ENCODE measurements at places on chromosomes 13 and 19.

DNA sequence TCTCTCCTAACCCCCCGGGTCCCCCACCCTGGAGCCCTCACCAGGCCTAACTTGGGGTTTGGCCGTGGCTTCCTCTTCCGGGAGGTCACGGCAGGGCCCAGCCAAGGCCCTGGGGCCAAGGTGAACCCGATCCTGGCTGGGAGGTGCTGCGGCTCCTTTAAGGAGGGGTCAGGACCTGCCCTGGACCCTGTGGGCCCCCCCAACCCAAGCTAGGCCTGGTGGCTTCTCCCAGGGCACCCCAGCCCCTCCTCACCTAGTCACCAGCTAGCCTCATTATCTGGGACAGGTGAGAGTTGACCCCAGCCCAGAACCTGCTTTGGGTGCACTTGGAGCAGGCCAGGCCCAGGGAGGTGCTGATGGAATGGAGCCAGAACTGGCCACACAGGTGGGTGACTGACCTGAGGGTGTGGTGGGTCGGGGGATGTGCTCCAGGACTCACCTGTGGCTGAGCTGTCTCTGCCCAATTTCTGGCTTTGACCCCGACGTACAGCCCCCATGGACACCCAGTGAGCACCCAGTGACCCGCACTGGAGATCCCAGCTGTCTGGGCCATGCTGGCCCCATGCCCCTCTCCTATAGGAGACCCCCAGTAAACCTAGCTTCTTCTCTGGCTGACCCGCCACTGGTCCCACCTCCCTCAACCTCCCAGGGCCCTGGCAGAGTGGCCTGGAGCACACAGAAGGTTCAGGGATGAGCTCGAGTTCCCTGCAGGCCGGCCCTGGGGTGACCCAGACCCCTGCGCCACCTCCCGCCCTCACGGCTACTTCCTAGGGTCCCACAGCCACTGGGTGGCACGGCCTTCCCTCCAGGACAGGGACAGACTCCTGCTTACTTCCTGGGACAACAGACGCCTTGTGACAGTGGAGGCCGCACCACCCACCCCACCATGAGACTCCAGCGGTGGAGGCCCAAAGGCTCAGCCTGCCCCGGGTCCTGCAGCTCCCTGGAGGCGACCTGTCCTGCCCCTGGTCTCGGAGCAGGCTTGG lies 6.7 kb upstream of the MKNK2 start:
- DNase-seq: no peak

DNA sequence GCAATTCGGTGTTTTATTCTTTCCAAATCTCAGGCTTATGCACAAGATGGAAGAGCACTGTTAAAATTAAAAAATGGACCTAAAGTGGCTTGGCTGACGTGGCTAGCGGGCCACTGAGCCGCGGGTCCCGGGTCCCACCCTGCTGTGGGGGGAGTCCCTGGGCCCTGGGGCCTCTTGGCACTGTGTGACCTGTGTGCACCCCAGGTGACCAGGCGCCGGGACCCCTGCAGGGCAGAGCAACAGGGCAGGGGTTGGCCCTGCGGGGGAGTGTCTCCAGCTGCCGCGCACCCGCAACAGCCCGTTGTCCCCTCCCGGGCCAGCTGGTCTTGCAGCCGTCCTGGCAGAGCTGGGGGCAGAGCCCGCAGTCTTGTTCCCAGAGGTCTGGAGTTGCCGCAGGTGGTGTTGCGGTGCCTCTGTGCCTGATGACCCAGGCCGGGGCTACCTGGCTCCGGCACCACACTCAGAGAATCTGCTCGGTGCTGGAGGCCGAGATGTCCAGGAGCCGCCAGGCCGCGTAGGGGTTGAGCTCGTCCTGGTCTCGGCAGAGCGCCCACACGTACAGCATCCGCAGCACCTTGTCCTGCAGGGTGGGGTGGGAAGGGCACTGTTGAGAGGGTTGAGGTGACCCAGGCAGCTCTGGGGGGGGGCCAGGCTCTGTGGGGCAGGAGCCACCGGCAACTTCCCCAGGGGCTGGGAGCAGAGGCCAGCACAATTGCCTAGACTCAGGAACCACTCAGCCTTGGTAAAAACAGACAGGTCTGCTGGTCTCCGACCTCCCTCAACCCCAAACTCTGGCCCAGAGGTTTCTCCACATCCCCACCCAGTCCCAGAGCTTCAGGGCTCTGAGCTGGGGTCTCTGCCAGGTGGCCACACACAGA lies 1.0 kb upstream of the CTXN1 start:
- DNase-seq: no peak

GRCh38 chr19:926589-927350 lies 935 bp downstream of the ARID3A start:
- no peak for DNase-seq

- DNase-seq: no peak
These were observed 48.0 kb downstream of the FRY start for GRCh38 chr13:32079587-32079986.

GRCh38 chr13:21673789-21674489 lies 3.1 kb downstream of the FGF9 start:
- DNase-seq: no peak

DNA sequence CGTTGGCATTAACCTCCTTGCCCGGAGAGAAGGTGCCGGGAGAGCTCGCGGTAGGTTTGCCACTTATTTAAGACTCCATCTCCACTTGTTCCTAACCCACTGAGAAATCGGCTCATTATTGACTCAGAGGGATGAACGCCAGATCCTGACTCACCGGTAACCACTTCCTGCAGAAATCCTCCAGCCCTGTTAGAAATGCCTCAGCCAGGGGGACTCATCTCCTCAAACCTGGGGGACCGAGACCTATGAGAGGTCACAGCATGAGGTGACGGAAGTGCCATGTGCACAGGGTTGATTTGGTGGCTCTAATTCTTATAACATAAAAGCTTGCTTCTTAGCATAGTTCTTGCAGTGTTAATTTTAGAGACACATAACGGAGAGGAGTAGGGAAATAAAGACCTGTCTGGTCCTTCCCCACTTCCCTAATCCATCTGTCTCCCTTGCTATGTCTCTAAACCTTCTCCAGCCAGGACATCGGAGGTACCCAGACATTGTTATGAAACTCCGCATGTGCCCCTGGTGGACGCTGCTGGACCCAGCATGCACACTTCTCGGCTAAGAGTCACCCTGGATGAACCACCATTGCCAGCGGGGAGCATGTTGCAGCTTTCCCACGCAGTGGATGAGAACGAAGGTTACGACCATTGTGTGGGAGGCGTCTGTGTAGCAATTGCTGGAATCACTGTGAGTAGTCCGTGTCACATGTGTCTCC lies 158.9 kb downstream of the EFNB2 start:
- no peak for DNase-seq

DNA sequence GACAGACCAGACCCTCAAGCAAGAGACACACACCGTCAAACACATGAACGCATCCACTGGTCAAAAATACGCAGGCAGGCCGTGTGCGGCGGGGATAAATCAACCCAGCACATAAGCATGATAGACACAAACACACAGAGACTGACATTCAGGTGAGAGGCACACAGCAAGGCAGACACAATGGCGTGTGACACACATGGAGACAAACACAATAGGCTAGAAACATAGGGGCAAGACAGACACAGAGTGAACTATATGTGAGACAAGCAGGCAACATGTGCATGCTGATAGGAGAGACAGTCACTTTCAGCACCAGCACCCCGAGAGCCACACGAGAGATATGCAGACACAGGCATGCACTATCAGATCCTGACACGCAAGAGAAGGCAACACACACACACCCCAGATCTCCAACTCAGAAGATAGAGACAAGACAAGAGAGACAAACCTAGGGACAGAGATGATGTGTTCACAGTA lies 6.9 kb upstream of the JUNB start:
- DNase-seq: no peak

GRCh38 chr19:1605236-1606137 lies at the start of gene UQCR11:
Gene UQCR11, minus strand, starts transcription at chr19:1605462. Its CDS starts 53 bp downstream, at chr19:1605409.
- DNase-seq: peak; percentile 92

DNA sequence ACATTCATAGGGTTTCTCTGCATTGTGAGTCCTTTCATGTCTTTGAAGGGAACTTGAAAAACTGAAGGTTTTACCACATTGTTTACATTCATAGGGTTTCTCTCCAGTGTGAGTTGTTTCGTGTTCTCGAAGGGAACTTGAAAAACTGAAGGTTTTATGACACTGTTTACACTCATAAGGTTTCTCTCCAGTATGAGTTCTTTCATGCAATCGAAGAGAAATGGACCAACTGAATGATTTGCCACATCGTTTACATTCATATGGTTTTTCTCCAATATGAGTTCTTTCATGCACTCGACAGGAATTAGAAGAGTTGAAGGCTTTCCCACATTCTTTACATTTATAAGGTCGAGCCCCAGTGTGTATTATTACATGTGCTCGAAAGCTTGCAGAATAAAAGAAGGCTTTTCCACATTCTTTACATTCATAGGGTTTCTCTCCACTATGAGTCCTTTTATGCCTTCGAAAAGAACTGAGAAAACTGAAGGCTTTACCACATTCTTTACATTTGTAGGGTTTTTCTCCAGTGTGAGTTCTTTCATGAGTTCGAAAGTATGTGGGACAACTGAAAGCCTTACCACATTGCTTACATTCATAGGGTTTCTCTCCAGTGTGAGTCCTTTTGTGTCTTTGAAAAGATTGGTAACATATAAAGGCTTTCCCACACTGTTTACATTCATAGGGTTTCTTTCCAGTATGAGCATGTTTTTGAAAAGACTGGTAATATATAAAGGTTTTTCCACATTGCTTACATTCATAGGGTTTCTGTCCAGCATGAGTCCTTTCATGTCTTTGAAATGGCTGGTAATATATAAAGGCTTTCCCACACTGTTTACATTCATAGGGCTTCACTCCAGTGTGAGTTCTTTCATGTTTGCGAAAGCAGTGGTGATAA lies 20.7 kb downstream of the ZNF14 start:
- DNase-seq: no peak

- DNase-seq: peak; percentile 97
These were observed 21.3 kb downstream of the ARHGEF1 start for GRCh38 chr19:41904118-41904870.
